ENCODE measurements at places on chromosomes 3 and 15. TPM values are rescaled to one million over a fixed set of nuclear protein-coding genes. Genes with fewer than 3 reads are reported as not detected.

- no peak for DNase-seq
Measured at GRCh38 chr3:54033761-54034160, 88.6 kb upstream of the CACNA2D3 start.

DNA sequence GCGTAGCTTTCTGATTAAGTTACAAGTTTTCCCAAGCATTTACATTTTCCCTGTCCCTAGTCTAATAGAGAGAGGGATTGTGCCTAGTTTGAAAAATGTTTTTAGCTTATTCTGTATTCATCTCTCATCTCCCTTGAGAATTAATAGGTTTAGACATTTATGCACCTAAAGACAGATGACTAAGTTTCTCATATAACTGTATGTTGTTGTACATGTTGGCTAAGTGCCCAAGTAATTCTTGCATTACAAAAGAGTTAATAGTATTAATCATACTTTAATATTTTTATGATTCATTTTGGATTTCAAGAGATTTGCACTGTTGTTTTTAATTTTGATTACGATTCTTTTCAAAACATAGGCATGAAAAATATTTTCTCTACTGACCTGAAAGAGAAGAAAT lies 109.0 kb upstream of the TBL1XR1 start:
- no peak for DNase-seq

- DNase-seq: no peak
Measured at GRCh38 chr3:47313341-47314055, 30.8 kb downstream of the KLHL18 start.

- no peak for DNase-seq
Measured at GRCh38 chr3:72553298-72553697, 294.9 kb downstream of the SHQ1 start.

GRCh38 chr15:90933301-90933700 lies 952 bp upstream of the HDDC3 start:
- no peak for DNase-seq

- peak; percentile 23 for DNase-seq
Measured at GRCh38 chr3:120348065-120348990, 826 bp downstream of the LRRC58 start.

DNA sequence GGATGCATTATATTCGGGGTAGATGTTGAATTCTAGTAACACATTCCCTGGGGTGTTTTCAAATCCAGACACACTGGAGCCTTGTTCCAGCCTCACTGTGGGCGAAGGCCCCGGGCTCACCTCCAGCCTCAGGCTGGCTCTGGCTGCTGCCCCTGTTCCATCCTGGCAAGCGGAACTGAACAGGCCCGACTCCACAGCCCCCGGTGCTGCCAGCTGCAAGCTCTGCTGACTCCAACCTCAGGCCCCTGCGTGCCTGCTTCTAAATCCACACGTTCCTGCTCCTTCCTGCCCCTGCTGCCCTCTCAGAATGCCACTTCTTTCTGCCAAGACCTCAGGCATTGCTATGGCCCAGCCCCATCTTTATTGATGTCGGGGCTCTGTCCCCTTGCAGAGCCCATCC lies 90.6 kb downstream of the LIPC start:
- no peak for DNase-seq

DNA sequence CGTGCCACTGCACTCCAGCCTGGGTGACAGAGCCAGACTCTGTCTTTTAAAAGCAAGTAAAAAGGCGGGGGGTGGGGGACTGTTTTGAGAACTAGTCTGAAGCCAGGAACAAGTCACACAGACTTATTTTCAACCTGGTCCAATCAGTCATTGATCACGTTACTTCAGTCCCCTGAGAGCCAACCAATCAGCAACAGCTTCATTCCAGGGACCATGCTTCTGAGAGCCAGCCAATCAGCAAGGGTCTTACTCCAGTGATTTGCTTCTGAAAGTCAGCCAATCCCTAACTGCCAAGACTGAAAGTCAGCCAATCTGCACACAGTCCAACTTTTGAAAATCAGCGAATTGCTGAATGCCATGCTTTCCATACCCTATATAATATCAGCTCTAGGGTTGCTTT lies 48.6 kb upstream of the C15orf39 start:
- no peak for DNase-seq

DNA sequence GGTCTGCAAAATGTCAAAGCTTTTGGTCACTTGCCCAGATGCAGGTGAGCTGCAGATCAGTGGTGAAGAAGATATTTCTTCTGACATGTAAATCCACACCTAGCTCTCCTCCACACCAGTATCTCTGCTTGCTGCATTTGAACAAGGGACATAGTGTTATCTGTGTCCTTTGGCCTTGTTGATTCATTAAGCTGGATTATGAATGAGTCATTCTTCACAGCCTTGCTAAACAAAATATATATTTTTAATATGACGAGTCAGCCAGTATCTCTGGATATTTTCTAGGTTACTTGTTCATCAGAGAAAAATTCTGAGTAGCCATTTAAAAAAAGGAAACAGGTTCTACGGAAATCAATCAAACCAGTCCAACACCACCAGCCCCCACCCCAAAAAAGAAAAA lies 190.6 kb upstream of the ADAMTS9 start:
- DNase-seq: no peak

DNA sequence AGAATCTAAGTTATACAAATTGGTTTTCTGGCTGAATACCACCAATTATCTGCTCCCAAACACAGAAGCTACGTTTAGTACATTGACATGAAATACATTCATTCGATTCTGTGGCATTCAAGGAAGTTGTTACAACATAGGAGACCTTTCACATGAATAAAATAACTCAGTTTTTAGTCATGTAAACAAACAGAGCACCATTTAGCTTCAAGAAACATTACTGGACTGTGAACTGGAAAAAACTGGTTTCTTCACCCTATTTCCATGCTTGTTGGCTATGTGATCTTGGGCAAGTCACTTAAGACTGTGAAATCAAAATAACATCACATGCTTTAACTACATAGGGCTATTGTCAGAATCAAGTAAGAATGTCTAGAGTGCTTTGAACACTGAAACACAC lies 46.2 kb downstream of the NRG4 start:
- DNase-seq: no peak

IL17RD gene
- 0.81 TPM for total RNA-seq

DNA sequence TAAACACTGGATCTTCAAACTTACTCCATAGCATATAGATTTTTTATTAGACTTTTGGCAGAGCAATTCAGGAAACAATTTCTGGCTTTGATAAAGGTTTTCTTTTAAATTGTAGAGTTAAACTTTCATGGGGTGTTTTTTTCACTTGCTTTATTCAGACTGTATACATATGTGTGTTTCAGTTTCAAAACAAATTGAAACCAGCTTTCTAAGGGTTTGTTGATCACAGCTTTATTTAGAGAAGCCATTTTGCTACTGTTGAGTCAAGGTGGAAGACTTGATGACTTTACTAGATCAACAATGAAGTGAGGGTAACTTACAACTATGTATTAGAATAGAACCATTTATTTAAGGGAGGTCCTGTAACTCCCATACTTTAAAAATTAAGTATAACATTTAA lies 6.2 kb downstream of the UBE2E1 start:
- no peak for DNase-seq
